ENCODE measurements at places on chromosomes 11 and 22.

- no peak for DNase-seq
Observed at GRCh38 chr11:79113054-79113690, 327.7 kb downstream of the TENM4 start.

- DNase-seq, result no peak
Observed at GRCh38 chr11:126185259-126186024, 26.0 kb downstream of the RPUSD4 start.

DNA sequence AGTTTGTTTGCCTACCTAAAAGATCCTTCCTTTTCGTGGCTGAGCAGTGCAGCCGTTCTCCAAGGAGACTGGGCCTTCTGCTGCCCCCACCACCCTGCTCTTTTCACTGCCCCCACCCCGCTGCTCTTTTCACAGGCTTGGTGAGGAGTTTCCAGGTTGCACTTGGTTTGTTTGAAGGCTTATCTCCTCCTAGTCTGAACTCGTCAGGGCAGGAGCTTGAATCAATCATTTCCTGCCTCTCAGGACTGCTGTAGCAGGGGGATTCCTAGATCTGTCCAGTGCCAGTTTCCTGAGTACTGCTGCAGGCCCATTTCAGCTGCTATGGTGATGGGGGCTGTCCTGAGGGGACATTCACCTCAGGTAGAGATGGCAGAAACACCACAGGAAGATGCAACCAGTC is 10.0 kb downstream of the MED15 start:
- no peak for DNase-seq

DNA sequence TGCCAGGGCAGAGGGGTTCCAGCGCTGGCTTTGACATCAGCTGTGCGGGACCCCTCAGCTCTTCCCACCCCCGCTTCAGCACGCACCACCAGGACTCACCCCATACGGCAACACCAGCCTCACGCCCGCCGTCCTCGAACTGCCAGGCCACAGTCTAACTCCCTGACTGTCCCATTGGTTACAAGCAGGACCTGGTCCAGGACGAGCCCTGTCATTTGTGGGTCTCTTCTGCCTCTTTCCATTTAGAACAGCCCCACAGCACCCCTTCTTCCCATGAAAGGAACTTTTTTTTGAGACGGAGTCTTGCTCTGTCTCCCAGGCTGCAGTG is 81.7 kb downstream of the PHF21B start:
- no peak for DNase-seq

DNA sequence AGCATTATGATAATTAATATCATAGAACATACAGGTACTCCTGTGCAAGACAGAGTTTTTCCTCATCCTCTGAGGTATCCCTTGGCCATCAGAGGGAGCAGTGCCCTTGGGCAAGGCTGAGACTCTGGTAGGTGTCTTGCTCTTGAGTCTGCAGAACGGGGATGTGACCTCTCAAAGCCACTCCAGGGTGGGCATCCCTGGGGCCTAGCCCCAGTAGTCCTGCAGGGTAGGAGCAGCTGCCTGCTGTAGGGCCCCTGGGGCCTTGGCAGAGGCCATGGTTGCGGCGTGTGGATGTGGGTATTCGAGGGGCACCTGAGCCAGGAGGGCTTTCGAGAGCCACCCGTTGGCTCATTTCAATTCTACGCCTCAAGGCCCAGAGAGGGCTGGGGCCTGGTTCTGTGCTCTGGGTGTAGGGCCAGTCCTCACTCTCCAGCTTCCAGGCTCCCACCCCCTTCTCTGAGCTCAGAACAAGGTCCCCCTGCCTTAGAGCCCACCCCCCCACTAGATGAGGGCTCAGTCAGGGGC is 7.7 kb upstream of the OMP start:
- DNase-seq, result no peak

DNA sequence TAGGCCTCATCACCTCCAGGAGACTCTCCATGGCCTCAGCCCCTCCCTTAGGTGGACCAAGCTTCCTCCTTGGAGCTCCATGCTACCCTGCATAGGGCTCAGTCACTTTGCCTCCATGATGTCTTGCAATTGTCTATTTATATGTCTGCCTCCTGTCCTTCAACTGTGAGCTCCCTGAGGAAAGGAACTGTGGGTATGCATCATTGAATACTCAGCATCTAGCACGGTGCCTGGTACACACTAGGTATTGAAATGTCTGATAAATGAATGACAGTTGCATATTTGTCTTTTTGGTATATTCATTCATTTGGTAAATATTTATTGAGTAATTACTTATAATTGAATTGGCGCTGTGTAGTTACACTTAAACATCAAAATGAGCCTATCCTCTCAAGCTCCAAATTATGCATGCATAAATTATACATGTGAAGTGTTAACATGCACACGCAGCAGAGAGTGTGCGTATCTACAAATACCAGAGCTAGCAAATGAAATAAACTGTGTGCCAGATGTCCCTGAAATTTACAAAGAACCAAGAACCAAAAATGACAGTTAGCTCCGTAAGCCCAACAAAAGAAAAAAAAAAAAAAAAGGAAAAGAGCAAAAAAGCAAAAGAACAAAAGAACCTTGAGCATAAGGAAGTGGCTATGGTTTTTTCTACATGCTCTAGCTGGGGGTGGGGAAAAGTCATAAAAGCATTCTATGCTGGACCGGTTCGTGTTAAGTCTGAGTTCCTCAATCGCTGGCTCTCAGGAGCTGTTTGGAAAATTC is 25.2 kb downstream of the GRAP2 start:
- no peak for DNase-seq

DNA sequence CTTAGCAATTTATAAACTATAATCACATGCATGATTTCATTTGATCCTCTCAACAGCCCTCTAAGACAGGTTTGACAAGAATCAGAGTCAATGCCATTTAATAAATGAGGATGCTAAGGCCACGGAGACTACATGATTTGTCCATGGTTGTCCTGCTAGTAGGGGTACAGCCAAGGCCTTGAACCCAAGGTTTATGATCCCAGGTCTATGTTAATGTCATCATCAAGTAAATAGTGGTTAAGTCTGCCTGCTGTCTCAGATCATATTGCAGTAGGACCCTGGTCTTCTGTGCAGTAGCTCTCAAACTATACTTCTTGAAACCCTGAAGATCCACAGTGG is 17.7 kb upstream of the SYTL2 start:
- no peak for DNase-seq

All from stimulated activated CD8-positive, alpha-beta memory T cell treated with anti-CD3 and anti-CD28 coated beads, Interleukin-15, amount 100 ng/mL, for 24 hours (primary cell).